ENCODE measurements at places on chromosomes 2 and 18.

DNA sequence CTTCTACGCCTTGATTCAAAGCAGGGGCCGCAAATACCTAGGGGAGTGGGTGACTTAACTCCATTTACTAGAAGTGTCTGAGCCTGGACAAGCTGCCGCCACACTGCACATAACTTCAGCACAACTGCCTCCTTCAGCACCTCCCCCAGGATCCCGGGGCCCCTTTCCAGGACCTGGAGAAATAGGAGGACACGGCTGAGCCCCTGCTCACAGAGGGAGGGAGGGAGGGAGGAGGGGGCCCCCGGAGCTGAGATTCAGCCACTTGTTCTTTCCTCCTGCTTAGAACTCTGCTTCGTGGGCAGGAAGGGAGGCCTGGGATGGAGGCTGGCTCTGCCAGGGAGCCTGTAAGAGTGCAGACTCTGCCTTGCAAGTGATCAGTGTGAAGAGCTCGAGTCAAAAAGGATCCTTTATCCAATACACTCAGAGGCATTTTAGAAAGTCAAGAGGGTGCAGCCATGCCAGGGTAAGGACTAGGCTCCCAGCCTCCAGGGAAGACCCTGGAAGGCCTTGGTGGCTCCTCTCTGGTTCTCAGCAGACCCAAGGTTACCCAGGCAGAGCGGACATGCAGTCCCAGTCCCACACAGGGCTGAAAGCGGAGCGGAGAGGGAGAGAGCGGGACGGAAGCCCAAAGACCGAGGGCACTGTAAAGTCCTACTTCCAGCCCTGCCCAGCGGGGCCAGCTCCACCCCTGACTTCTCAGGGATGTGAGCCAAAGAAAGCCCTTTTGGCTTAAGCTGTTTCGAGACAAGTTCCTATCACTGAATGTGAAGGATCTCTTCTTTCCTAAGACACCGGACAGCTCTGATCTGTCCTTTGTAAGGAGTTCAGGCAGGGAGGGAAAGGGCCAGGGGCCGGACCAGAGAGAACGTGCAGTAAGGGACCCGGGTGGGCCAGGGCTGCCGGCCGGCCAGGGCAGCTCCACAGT is 8.6 kb upstream of the ARMC9 start:
- no peak for DNase-seq

- no peak for DNase-seq
These were observed 43.9 kb downstream of the ATIC start for GRCh38 chr2:215355801-215356200.

DNA sequence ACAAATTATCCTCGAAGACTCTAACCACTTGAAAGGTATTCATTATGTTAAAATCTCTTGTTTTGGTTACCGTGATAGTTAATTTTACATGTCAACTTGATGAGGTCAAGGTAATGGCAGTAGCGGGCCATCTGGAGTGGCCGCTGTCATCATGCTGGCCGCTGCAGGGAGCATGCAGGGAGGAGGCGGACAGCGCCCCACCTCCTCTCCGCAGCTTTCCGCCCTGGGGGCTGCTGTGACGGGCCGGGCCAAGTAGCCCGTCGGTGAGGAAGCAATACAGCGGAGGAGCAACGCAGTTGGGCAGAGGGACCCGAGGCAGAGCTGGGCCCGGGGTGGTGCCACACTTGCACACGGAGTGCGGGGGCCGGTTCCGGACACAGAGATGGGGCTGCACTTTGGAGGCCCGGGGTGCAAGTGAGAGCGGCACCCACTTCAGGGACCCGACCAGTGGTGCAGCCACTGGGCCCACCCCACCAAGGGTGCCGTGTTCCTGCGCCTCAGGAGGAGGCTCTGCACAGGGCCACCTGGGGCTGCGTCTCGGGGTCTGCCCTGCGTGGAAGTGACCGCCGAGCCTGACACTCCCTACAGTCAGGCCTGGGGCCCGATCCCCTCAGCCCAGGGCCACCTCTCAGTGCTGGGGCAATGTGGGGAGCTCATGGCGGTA is 452.4 kb downstream of the LRATD1 start:
- DNase-seq, result no peak

DNA sequence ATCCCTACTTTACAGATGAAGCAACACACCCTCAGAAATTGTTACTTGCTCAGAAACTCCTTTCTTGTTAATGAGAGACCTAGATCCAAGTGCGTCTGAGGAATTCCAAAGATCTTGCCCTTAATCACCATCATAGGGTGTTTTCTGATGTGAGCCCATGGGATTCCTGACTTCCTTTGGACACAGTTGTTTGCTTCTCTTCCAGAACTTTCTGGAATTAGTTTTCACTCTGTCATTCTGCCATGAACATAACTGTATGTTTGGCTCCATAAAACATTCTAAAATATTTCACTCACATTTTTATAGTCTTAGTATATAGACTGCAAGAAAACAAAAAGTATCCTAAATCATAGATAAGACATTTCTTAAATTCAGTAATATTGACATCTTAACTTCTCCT is 593.9 kb upstream of the SOX11 start:
- DNase-seq, result no peak

DNA sequence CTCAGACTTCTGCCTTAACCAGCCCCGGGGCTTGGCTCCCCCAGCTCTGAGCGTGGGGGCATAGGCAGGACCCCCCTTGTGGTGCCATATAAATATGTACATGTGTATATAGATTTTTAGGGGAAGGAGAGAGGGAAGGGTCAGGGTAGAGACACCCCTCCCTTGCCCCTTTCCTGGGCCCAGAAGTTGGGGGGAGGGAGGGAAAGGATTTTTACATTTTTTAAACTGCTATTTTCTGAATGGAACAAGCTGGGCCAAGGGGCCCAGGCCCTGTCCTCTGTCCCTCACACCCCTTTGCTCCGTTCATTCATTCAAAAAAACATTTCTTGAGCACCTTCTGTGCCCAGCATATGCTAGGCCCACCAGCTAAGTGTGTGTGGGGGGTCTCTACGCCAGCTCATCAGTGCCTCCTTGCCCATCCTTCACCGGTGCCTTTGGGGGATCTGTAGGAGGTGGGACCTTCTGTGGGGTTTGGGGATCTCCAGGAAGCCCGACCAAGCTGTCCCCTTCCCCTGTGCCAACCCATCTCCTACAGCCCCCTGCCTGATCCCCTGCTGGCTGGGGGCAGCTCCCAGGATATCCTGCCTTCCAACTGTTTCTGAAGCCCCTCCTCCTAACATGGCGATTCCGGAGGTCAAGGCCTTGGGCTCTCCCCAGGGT is 5.5 kb downstream of the CTDSP1 start:
- no peak for DNase-seq

- no peak for DNase-seq
These were observed 43.0 kb downstream of the MEMO1 start for GRCh38 chr2:31967790-31968189.

DNA sequence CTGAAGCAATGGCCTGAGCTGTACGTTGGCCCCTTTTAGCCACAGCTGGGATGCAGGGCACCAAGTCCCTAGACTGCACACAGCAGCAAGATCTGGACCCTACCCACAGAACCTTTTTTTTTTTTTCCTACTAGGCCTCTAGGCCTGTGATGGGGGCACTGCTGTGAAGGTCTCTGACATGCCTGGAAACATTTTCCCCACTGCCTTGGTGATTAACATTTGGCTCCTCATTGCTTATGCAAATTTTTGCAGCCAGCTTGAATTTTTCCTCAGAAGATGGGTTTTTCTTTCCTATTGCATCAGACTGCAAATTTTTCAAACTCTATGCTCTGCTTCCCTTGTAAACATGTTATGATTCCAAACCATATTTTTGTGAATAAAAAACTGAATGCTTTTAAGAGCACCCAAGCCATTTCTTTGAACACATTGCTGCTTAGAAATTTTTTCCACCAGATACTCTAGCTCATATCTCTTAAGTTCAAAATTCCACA is 33.5 kb downstream of the PDE1A start:
- DNase-seq, result no peak

- DNase-seq, result no peak
These were observed 154.7 kb upstream of the HS6ST1 start for GRCh38 chr2:128473175-128474035.

- no peak for DNase-seq
These were observed 52.4 kb downstream of the USP14 start for GRCh38 chr18:210733-211132.

DNA sequence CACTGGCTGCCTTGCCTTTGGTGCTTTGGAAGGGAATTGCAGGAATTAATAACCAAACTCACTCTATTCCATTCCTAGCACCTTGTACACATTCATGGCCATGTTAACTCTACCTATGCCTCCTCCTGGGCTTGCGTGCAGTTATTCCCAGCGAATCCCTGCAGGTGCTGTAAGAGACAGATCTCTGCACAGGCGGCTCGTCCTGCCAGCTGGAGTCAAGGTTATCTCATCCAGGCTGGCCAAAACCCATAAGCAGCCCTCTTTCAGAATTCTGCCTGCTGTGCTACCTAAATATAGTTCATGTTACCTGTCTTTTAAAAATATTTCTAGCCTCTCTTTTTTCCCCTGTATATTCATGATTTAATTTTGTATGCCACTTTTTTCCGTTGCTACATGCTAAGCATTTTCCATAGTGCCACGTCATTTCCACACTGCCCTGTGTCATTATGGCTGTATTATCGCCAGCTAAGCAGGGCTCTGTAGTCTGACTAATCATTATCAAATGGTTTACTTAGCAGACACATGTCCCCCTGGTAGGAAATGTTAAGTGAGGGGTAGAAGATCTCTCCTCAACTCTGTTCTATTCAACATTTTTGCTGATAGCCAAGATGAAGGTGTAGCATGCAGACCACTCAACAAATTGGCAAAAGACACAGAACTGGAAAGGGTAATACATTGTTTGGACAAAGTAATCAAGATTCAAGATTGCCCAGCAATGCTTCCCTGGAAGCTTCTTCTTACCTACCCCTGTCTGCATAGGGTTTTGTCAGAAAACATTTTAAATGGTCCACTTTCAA is 79.7 kb upstream of the TAF1B start:
- DNase-seq, result no peak

GRCh38 chr2:160293391-160294091 is 93.5 kb upstream of the ITGB6 start:
- DNase-seq, result no peak

DNA sequence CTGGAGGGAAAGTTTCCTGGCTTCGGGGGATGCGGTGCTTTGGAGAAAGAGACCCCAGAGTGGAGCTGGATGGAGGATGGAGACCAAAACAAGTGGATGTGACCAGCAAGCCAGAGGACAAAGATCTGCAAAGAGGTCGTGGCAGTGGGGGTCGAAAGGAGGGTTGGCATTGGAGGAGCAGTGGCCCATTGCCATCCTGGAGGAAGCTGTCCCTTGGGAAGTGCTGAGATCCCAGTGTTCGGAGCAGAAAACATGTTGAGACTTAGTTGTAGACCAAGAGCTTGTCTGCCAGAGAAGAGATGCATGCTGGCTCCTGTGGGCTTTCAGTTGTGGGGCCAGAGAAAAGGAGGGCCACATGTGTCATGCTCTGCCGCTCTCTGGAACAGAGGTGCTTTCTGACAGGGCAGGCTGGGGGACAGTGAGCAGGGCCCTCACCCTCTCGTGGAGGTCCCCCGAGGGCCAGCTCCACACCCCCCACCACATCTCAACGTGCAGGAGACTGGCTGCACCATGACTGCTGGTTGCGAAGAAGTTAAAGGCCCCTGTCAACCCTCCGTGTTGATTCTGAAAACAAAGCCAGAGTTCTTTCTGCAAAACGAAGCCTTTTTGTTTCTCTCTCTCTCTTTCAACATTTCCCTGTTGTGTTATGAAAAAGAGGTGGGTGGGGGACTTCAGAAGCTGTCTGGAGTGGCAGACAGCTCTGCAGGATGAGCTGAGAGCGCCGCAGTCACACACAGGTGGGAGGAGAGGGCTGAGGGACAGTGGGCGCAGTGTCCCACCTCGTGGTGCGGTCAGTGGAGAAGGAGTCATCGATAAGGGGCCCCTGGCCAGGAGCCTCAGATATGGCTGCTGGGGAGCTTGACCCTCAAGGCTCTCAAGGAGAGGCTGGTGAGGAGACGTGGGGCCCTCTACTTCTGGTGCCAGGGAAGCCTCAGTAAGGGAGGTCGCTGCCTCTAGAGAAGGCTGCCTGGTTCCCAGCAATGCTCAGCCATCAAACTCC is 77.6 kb upstream of the BCL2L11 start:
- DNase-seq, result no peak

DNA sequence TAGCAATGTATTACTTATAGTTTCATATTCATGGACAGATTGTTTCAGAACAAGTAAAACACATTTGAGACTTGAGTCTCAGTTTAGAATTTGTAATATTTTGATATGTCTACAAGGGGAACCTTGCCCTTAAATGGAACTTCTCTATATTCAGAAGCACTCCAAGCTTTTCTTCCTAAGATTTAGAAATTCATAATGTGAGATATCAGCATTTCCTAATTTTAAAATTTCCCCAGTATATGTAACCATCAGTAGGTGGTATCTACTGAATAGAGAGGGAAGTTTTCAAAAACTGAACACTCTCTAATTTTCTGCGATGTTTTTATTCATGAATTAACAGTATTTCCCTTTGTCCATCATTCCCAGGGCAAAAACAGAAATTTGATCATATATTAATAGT is 7.6 kb downstream of the ANKRD62 start:
- DNase-seq, result no peak

DNA sequence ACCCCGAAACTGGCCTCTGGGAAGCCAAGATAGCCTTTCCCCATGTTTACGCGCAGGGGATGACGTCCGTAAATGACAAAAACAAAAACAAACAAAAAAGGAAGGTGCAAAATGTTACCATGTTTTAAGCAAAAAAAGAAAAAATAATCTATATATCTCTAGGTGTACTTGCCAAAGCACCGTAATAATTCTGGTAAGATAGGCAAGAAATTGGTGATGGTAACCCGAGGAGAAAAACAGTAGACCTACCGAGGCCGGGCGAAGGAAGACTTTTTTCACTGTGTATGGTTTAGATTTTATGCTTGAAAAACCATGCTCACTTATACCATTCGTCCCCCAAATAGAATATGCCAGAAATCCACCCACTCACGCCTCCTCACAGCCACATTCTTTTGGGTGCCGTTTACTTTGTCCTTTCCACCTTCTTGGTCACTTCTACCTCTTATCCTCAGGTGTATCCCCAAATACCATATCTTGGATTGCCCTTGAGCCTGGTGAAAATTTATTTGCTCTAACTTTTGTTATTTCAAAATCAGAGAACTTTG is 8.0 kb downstream of the GATA6 start:
- no peak for DNase-seq

DNA sequence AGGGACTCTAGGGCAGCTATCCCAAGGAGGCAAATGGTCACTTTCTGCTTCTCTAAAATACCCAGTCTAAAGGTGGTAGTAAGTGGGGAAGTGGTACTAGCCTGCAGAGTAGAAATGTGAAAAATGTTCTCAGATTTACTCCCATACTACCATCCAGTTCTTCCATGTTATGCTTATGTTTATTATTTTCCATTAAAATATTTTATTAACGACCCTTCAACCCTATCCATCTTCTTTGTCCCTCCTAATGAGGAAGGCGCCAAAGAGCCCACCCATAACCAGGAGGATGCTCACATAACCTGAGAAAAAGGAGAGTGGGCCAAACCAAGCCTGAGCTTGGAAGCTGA is 153.5 kb downstream of the ANTXR1 start:
- DNase-seq, result no peak

GRCh38 chr2:224781400-224781799 is 65.2 kb upstream of the CCDC195 start:
- DNase-seq, result no peak

DNA sequence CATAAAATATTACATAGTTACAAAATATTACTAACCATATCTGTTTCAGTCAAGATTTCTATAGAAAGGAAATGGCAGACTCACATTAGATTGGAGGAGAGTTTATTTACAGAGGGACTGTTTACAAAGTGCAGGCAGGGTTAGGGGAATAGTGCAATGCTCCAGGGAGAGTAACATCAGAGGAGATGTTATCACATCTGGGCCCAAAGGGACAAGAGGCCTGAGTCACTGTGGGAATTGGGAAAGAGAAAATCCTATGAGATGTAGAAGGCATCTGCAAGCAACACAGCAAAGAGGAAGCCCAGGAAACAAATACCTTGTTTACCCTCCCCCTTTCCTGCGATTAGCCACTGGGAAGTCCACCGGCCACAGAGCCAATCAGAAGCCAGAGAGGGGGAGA is 227.3 kb upstream of the TANK start:
- no peak for DNase-seq

Measured in cortex of kidney (tissue), 1 donor.